T-helper 2 cell treated with Interferon-gamma antibody and Interleukin-4, amounts not matched to agents 5 μg/mL and 100 μg/mL, for 36 hours (primary cell): ENCODE measurements at places on chromosomes 3 and 15.

- DNase-seq, result no peak
These were observed 6.2 kb downstream of the CORO2B start for GRCh38 chr15:68584756-68585573.

GRCh38 chr3:123096731-123097130 is 29.9 kb downstream of the PDIA5 start:
- no peak for DNase-seq

GRCh38 chr3:45906681-45907407 is 20.5 kb downstream of the CCR9 start:
- DNase-seq, result no peak

- no peak for DNase-seq
These were observed 189.9 kb downstream of the LPP start for GRCh38 chr3:188343894-188344293.

- DNase-seq, result no peak
These were observed 35.2 kb downstream of the FEM1B start for GRCh38 chr15:68312701-68313204.
